GF-D8 (cell line): ENCODE measurements at places on chromosomes 1 and 21.

- no peak for DNase-seq
Measured at GRCh38 chr1:48055876-48056764, 58.9 kb upstream of the TRABD2B start.

- no peak for DNase-seq
Measured at GRCh38 chr1:87902830-87903229, 574.1 kb downstream of the LMO4 start.

DNA sequence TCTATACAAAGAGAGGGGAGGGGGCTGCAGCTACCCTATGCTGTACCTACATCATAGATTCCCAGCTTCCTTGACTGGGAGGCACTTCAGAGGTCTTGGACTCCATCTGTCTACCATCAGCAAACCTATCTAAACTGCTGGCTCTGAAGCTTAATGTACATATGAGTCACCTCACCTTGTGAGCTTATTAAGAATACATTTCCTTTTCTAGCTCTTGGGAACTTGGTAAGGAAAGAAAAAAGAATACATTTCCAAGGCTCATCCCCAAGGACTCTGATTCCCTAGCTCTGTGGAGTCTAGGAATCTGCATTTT is 50.0 kb upstream of the PRELP start:
- DNase-seq, result no peak

- DNase-seq, result no peak
Measured at GRCh38 chr1:54927472-54928240, 40.7 kb upstream of the DHCR24 start.

DNA sequence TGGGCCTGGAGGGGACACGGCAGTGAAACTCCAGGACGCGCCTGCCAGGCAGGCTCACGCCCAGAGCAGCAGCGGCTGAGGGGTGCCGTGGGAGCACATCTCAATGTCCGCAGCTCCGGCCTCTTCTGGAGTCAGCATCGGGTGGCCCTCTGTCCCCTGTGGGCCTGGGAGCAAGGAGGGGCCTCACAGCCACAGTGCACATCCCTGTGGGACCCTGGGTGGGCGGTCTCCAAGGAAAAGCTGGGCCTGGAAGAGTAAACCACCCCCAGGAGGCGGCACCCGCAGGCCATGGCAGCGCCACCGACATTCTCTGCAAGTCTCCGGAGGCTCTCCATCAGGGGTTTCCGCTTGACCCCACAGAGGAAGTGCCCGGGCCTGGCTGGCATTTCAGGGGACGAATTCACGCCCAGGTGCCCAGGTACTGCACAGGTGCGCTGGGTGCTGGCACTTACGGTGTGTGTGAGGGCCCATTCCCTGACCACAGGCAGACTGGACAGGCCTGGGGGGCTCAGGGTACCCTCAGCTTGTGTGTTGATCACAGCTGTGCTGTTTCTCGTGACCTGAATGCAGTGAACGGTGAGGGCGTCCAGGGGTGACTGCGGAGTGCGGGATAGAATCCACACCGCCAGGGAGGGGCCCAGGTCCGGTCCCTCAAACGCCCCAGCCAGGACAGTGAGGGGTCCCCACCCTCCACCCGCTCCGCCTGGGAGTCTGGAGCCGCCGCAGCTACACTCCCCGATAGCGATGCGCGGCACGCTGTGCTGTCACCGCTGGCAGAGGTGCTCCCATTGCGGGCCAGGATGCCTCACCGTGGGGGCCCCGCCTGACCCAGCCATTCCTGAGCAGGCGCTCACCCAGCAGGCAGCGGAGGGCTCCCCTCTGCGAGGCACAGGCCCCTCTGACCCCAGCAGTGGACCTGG is 16.6 kb upstream of the RNF223 start:
- DNase-seq, result no peak

DNA sequence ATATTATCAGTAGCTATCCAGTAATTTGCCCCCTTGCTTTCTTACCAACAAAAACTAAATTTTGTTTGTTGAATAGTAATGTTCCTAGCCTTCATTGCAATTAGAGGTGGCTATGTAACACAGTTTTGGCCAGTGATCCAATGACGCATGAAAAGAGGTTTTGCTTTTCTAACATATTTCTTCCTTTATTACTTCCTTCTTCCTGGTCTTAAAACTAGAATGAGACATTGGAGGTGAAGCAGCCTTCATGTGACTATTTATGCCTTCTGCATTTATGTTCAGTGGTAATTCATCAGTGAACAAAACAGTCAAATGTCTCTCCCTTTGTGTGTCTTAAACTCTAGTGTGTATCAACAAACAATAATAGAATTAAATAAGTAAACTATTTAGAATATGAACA is 35.5 kb downstream of the LRIF1 start:
- no peak for DNase-seq

DNA sequence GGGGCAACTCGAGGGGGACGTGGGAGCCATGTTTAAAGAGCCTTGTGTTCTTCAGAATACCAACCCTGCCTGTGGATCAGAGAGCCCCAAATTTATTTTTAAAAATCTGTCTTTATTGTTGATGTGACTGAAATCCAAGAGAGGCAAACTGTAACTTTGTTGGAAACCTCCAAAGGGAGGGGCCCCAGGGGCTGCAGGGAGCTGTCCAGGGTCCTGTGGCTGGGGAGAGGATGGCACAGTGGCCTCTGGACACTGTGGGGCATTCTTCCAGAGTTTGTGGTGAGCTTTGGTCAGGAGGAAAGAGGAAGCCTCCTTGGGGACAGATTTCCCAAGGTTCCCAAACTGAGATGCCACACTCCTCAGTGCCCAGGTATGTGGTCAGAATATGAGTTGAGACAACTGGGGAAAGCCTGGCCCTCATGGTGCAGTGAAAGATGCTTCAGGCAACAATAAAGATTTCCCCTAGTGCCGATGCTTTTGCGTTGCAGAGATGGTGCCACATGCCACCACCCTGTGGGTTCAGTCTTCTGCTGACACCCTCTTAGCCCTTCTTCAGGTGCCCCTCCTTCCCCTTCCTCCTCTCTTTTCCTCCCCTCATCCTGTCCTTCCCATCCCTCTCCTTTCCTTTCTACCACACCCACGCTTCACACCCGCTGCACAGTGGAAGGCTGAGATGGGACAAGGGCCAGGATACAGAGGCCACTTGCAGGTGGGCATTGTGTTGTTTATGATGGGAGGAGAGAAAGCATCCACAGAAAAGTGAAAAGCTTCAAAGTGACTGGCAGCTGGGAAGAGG is 122.1 kb downstream of the UCK2 start:
- DNase-seq, result no peak

DNA sequence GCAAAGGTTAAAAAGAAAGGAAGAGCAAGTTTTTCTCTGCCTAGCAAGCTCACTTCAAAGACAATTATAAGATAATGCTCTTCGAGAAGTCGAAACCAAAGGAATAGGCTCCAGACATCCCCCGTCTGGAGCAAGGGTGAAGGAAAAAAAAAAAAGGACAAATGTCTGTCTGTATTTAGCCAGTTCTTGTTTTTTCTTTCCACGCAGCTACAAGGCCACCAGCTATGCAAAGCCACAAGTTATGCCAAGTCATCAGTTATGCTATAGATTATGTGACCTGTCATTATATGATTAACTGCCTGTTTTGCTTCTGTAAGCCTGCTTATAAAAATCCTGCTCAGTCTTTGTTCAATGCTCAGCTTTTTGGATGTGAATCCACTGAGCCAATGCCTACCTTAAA is 2.4 kb upstream of the THEM5 start:
- no peak for DNase-seq
